ENCODE measurements at places on chromosomes 2 and 18.
A peak's percentile ranks its signal among the peaks of the same experiment; 100 is the strongest.

- DNase-seq, result no peak
These were observed 81.1 kb downstream of the ACVR2A start for GRCh38 chr2:147925886-147926285.

DNA sequence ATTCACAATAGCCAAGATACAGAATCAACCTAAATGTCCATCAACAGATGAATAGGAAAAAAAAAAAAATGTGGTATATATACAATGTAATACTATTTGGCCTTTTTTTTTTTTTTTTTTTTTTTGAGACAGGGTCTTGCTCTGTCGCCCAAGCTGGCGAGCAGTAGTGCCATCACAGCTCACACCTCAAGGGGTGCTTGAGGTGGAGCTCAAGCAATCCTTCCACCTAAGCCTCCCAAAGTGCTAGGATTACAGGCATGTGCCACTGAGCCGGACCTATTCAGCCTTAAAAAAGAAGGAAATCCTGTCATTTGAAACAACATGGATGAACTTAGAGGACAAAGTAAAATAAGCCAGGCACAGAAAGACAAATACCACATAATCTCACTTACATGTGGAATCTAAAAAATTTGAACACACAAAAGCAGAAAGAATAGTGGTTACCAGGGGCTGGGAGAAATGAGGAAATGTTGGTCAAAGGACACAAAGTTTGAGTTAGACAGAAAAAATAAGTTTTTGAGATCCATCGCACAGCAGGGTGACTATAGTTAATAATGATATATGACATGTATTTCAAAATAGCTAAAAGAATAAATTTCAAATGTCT lies 26.0 kb downstream of the TLK1 start:
- no peak for DNase-seq

DNA sequence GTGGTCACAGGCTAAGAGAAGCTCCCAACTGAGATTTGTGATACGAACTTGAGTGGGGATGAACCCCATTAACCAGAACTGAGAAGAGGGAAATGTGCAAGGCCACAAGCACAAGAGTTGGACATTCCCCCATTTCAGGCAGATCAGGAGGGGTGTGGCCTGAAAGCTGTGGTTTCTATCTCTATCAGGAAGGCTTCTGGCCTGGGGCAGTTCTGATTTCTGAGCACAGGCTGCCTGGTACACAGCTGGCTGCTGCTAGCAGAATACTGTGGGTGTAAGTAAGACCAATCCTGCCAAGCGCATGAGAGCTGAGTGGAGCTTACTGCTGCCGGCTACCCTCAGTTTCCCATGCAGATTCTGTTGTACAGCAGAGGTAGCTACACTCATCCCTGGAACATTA lies 484.6 kb downstream of the SATB2 start:
- DNase-seq, result no peak

DNA sequence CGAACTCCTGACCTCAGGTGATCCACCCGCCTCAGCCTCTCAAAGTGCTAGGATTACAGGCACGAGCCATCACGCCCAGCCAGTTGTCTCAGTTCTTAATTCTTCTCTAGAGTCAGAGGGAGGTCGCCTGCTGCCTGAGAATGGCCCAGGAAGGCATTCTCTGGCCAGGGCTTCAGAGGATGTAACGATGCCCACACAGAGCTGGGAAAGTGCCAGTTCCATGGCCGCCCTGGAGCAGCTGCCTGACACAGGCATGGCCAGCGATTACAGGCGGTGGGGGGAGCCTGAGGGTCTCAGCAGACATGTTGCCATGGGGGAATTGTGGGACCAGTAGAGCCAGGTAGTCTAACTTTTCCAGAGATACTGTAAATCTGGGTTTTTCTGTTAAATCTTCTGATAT lies 25.6 kb upstream of the DNMT3A start:
- no peak for DNase-seq

DNA sequence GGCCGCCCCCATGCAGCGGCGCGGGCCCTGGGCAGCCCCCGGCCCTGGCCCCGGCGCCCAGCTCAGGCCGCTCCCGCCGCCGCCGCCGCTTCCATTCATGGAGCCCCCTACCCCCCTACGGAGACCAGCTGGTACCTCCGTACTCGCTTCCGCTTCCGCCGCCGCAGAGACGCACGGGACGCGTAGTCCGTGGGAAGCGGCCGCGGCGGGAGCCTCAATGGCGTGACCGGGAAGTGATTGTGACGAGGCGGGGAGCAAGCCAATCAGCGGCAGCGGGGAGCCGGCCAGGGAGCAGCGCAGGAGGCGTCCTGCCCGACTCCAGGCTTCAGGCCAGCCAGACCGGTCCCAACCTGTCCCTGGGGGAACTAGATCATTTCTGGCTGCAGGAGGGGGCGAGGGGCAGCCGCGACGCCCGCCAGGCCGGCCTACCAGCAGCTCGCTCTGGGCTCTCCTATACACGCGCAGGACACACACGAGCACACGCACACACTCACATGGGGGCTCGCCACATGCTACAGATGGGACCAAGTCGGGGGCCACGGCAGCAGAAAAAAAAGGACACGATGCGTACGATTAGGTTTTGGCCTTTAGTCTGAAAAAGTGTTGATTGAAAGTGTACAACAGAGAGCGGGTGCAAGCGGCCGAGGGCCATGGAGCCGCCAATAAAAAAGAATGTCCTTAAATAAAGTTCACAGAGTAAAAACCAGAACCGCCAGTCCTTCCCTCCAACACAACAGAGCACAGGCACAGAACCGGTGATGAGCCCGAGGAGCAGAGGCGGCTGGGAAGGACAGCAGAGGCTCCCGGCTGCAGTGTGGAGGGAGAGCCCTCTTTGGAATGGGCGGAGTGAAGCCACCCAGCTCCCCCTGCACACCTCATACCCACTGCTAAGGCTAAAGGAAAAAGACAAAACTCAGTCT lies at the start of gene ZNF513:
TSS of gene ZNF513 (minus strand) at position 109 of the 920 bp plus-strand sequence. CDS start 208 bp downstream, outside the sequence.
- DNase-seq, result peak; percentile 87

- no peak for DNase-seq
These were observed 14.7 kb upstream of the RAB1A start for GRCh38 chr2:65144571-65144970.

GRCh38 chr2:55057474-55057873 lies 7.2 kb upstream of the RTN4 start:
- no peak for DNase-seq

- DNase-seq, result no peak
These were observed 58.1 kb downstream of the AGAP1 start for GRCh38 chr2:235551965-235552364.

GRCh38 chr18:32770054-32770665 lies 2.7 kb downstream of the KLHL14 start:
- DNase-seq, result no peak

DNA sequence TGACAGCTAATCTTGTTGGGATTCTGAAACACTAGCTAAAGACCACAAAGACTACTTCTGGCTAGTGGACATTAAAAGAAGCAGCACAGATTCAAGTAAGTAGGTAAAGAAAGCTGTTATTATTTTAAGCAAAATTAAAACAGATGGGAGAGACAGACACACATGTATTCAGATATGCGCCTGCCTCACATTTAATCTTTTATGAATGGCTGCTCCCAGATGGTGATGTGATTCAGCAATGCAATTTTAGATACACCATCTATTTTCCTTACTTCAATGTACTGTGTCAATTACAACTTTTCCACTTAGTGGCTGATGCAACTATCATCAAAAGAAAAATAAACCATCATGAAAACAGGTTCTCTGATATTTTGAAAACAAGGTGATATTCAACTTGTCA lies 133.0 kb upstream of the PGAP1 start:
- no peak for DNase-seq

DNA sequence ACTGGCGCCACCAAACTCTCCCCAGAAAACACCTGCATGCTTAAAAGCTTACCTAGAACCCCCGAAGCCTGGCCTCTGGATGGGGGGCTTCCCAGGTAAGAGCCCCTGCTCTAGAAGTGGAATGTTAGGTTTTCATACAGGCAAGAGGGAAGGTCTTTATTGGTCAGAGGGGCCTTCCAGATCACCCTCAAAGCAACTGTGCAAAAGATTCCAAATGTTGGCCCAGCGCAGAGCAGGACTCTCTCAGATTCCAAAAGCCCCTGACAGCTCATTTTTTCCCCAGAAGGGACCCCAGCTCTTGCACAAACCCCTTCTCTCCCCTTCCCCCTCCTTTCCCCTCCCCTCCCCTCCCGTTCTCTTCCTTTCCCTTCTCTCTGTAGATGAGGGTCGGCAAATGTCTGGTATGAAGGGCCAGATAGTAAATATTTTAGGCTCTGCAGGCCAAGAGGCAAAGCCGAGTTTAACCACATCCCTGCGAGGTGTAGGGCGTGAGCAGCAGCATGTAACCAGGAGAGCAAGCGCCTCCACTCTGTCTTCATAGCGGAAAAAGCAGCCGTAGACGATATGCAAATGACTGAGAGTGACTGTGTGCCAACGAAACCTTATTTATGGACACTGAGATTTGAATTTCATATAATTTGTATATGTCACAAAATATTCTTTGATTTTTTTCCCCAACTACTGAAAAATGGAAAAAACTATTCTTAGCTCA lies 116.9 kb downstream of the SMAD7 start:
- DNase-seq, result peak; percentile 33

- no peak for DNase-seq
These were observed 255.3 kb downstream of the CYP26B1 start for GRCh38 chr2:71892423-71892730.

DNA sequence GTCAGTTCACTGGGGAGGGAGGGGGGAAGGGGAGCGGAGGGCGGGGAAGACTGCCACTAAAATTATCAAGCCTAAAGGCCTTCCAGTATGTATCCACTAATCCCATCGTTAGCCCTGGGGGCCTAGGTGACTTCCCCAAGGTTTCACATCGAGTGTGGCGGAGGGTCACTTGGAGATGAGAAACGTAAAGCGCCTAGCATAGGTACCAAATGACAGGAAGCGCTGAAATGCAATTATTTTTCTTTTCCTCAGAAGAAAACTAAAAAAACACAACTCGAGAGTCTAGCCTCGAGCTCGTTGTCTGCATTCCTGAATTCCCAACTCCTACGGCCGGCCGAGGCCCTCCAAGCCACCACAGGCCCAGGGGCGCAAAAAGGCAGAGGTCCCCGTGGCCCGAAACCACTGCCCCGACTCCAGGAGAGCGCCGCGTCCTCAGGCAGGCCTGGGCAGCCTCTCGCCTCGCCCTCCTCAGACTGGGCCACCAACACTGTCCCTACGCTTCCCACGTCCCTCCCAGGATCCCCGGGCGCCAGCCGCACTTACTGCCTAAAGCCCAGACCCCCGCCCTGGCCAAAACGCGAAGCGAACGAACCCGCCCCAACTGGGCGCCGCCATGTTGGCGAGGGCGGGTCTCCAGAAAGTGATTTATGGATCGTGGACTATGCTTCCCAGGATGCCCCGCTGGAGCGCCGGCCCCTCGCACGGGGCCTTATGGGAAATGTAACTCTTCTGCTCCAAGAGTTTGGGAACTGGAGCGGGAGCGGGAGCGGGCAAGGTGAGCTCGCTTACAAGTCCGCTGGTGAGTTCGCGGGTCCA lies at the start of gene USP40:
TSS of gene USP40 (minus strand) at position 642 of the 816 bp plus-strand sequence. CDS start 1,228 bp downstream, outside the sequence.
- peak; percentile 30 for DNase-seq

GRCh38 chr2:142165790-142166189 lies 35.0 kb upstream of the LRP1B start:
- no peak for DNase-seq

DNA sequence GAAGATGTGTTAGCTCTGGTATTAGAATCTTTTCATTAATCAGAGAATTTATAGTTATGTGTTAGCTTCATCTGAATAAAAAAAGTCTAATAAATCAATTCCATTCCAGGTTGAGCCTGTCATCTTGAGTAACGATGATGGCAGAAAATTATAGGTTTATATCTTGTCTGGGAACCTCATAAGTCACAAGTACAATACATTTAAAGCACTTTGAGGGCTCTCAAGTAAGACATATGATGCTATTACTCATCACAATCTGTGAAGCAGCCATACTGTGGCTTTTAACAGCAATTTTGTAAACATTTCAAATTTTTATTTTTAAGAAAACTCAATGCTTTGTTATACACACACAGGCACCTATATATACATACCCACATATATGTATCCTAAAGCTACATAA lies 484.1 kb upstream of the VRK2 start:
- no peak for DNase-seq

GRCh38 chr18:75977081-75977480 lies 518.0 kb downstream of the ZNF516 start:
- DNase-seq, result no peak

GRCh38 chr18:59633317-59633716 lies 63.9 kb downstream of the CCBE1 start:
- no peak for DNase-seq
